ENCODE measurements at places on chromosomes 11 and 22.

GRCh38 chr11:131534611-131535010 is 164.2 kb downstream of the NTM start:
- DNase-seq = no peak

GRCh38 chr11:91698845-91699244 is 525.8 kb upstream of the FAT3 start:
- no peak for DNase-seq

- no peak for DNase-seq
Observed at GRCh38 chr11:115712296-115712695, 208.1 kb upstream of the CADM1 start.

GRCh38 chr11:113182288-113182687 is 132.1 kb upstream of the TTC12 start:
- no peak for DNase-seq

DNA sequence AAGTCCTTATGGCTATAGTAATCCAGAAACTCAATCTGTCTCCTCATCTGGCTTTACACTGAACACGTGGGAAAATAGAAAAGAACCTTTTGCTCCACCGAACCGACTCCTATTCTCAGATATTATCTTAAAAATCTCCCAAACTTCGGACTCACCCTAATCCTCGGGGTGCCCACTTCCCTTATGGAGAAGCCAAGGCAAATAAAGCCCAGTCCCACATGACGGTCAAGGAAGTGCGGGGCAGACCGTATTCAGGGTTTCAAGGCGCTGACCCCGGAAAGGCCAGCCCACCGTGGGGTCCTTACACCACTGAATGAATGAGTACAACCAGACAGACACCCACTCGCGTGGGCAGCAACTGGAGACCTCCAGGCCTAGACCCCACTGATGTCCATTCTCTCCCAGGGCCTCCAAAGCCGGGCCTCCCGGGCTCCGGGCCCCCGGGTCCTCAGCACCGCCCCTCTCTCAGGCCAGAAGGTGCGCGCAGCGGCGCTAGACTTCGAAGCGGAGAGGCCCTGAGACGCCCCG is 489 bp downstream of the NUP98 start:
- no peak for DNase-seq

DNA sequence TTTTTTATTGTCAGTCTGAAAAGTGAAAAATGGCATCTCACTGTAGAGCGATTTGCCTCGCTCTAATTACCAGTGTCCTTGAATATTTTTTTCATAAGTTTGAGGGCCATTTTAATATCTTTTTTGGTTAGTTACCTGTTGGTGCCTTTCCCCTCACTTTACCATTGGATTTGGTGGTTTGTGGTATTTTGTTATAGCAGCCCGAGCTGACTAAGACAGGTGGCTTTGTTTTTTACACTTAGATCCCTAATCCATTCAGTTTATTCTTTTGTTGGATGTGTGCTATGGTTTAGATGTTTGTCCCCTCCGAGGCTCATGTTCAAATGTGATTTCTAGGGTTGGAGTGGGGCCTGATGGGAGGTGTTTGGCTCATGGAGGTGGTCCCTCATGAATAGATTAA is 6.5 kb upstream of the CAPN5 start:
- no peak for DNase-seq

DNA sequence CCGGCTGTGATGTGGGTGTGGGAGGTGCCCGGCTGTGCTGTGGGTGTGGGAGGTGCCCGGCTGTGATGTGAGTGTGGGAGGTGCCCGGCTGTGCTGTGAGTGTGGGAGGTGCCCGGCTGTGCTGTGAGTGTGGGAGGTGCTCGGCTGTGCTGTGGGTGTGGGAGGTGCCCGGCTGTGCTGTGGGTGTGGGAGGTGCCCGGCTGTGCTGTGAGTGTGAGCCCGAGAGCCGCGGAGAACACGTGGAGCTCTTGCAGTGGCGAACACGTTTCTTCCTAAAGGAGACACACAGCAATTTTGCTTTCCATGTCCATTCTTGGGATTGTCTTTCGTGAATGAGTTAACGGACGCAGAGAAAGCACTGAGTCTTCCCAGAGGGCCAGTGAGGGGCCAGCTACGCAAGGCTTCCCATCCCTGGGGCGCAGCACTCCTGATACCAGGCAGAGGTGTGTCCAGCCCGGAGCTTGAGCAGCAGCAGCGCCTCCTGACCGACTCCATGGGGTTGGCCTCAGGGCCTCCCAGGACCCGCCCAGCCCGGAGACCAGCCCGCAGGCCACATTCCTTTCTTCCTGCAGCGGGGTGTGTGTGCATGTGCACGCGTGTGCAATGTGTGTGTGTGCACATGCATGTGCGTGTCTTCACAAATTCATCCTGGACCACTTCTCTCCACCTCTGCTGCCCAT is 245.0 kb upstream of the B3GAT1 start:
- DNase-seq = no peak

DNA sequence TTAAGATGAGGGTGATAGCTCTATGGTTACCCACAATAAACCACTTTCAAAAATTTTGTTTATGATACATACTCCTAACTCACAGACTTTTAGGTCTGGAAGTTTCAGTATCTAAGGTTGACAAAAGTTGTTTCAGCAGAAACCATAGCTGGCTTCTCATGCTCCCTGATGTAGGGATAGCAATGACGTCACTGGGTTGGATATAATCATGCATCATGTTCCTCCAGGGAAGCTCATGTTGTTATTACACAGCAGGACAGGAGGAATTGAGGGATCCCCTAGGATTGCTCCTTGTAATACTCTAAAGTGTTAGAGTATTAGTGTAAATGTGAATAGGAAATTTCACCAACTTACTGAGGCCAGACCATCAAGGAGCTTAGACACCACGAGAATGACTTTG is 23.6 kb downstream of the APOL3 start:
- DNase-seq = no peak

- DNase-seq = no peak
Observed at GRCh38 chr11:1983601-1983961, 14.1 kb downstream of the H19 start.

DNA sequence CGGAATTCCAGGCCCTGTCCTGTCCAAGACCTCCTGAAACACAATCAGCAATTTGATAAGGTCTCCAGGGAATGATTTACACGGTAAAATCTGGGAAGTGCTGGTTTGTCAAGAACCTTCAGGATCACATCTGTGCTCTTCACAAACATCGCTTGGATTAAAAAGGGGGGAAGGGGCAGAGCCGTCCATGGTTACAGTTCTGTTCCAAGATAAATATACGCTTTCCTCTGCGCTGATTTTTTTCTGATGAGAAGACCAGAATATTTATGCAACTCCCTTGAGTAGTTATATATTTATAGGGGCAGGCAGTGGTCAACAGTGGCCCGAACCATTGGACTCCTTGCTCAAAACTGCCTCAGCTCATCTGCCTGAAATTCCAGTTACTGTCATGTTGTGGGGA is 9.2 kb upstream of the APOL5 start:
- DNase-seq = no peak

GRCh38 chr11:12032968-12033367 is 24.5 kb upstream of the DKK3 start:
- no peak for DNase-seq

DNA sequence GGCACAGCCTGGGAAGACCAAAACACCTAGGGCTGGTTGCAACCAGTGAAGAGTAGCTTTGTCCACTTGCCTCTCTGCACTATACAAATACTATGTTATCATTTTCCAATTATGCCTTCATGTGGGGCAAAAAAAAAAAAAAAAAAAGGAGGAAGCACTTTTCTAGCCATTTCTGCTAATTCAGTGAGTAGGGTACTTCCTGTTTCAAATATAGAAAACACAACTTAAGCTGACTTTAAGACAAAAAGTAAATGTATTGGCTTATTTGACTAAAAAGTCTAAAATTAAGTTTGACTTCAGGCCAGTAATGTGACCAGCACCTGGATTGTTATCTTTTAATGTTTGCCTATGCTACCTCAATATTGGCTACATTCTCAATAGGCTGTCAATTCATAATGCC is 15.3 kb downstream of the CCDC73 start:
- no peak for DNase-seq

- DNase-seq = no peak
Observed at GRCh38 chr11:12784445-12784844, 110.2 kb downstream of the TEAD1 start.
